ENCODE measurements at places on chromosomes 12 and 14.

- no peak for DNase-seq
These were observed 48.7 kb downstream of the PSMA6 start for GRCh38 chr14:35340616-35341453.

DNA sequence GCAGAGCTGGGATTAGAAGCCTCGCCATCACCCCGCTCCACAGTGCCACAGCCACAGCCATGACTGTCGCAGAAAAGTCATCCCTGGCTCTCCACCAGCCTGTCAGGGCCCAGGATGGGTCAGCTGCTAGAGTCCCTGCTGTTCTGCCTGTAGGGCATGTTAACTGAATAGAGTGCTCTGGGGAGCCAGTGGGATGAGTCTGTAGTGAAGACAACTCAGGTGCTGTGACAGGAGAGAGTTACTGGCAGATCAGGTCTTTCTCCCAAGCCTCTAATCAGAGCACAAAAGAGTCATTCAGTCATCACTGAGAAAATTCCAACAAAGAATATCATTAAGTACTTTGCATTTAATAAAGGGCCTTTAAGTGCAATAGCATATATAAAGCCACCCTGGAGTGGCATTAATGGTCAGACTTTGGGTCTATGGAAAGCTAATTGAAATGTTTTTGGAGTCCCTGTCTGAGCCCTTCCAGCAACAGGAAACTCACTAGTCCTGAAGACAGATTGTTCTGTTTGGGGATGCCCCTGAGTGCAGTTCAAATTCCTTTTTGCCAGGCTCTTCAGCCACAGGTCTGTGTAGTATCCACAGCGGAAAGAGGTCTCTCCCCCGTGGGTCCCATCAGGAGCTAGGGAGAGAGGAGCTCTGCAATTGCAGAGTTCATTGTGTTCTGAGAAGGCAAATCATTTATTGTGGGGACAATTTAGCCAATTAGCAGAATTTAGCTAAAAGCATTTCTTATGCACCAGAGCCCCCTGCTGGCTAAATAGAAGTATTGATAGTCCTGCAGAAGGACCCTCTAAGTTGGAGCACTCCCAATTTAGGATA, 45.2 kb upstream of the C14orf132 start:
- no peak for DNase-seq

GRCh38 chr12:1760566-1761382, 59.6 kb upstream of the LRTM2 start:
- peak; percentile 22 for DNase-seq

DNA sequence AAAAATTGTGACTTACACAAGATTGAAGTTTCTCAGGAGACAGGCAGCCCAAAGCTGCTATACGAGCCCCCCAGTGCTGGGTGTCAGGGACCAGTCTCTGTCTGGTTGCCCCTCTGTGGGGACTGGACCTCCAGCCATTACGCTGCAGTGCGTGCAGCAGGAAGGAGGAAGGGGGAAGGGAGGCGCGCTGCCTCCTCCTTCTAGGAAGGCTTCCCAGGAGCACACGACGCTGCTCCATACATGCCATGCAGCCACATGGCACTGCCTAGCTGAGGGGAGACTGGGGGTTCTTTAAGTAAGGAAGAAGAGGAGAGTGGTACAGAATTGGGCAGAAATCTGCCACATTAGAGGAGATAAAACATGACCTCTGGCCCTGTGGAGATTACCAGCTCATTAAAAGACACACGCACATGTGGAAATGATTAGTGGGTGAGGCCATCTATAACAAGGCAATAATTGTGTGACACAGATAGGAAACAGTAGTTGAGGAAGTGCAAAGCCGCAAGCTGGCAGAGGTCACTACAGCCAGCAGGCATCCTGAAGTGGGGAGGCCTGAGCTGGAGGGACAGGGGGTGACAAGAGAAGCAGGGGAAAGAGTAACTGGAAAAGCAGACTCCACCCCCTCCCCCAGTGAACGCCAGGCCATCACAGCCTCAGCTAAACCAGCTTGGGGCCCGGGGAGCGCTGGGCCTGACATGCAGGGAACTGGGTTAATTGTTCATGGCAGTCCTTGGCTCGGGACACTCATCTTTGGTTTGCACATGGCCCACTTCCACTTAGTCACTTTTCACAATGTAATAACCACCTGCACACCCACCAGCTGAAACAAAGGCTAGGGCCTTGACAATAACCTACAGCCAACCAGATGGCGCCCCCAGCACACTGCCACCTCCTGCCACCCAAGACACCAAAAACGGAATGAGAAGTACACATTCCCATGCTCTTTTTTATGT, 39.6 kb downstream of the CCDC88C start:
- DNase-seq = no peak

- no peak for DNase-seq
These were observed 214.2 kb downstream of the GLT1D1 start for GRCh38 chr12:129067491-129067890.

GRCh38 chr12:16020031-16020430, 108.9 kb downstream of the DERA start:
- no peak for DNase-seq

DNA sequence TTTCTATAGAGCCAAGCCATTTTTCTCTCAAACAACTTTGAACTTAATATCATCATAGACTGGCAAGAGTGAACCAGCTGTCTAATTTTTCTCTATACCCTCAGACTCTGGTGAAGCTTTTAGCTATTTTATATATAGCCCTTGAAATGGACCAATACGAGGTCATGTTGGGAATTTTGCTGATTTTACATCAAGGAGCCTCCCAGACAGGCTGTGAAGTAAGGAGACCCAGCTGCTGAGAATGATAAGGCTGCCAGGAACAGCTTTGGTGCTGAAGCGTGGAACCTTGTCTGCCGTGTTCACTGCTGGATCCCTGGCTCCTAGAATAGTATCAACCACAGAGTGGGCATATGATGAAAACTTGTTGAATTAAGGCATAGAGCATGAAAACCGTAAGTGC, 326.2 kb upstream of the NAV3 start:
- no peak for DNase-seq

GRCh38 chr12:61037792-61038191, 1222.4 kb upstream of the USP15 start:
- DNase-seq = peak; percentile 37

DNA sequence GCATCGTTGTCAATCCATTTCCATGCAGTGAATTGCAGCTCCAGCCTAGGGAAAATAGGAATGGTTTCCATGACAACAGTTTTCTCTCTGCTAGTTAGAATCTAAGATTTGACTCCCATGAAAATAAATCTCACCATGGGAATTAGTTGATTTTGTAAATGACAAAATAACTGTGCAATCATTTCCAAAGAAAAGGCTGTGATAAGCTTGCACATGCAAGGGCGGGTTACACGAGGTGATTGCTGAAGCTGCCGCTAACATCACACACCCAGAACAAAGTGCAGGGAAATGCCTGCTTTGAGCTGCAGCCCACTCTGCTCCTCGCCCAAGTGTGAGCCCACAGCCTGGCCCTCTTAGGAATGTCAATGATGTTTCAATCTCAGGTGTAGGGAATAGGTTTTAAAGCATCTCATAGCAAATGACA, 53.8 kb downstream of the TRIM9 start:
- no peak for DNase-seq

DNA sequence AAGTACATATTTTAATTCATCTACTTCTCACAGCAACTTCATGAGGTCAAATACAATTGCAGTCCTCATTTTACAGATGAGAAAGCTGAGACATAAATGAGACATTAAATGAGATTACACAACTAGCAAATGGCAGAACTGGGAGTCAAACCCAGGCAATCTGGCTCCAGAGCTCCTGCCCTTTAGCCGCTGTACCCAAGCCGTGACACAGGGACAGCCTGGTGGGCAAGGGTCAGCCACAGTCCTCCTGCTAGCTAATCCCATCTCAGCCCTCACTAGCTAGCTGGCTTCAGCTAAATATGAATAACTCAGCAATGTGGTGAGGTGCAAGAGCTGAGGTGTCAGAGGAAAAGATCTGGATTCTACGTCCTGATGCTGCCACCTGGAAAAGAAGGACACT, 54.8 kb downstream of the NINJ2 start:
- no peak for DNase-seq

DNA sequence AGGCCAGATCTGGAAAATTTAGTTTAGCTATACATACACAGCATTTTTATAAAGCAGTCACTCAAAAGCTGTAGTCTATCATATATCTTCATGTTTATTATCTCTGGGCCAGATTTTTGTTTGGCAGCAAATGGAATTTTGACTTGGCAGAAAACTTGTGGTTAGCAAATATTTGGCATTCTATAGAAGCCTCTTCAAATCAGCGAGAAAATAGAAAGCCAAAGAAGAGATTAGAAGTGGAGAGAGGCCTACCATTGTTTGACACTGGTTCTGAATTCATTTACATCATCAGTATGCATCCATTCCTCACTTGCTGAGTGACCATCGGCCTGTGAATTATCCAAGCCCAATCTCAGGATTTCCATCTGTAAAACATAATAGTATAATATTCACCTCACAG, 1077.6 kb downstream of the GALC start:
- DNase-seq = no peak

GRCh38 chr12:93380480-93381121, 2.9 kb downstream of the NUDT4 start:
- no peak for DNase-seq

DNA sequence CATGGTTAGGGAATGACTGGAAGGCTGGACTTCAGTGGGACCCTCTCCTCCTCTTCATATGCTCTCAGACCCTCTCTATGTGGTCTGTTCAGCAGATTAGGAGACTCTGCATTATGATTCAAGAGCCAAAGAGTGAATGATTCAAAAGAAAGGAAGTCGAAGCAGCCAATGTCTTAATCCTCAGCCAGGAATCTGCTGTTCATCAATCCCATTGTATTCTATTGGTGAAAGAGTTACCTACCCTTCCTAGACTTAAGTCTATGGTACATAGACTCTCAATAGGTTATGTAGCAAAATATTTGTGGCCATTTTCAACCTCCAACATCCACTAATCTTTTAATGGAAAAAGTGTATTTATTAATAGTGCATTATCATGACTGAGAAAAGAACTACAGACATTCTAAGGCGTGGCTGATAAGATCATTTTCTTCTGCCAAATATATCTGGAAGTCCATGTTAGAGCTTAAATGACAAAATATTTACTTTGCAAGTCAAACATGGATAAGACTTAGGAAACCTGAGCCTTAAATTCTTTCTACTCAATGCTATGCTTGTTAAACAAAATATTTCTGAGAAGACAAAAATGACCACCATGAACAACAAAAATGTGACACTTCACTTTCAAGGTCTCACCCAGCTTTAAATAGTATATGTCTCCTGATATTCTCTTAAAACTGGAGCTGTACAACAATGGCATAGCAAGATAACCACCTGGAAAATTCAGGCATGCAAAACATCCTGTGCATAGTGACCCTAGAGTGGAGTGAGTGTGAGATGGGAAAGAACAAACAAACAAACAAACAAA, 1100.6 kb downstream of the GALC start:
- DNase-seq = no peak

DNA sequence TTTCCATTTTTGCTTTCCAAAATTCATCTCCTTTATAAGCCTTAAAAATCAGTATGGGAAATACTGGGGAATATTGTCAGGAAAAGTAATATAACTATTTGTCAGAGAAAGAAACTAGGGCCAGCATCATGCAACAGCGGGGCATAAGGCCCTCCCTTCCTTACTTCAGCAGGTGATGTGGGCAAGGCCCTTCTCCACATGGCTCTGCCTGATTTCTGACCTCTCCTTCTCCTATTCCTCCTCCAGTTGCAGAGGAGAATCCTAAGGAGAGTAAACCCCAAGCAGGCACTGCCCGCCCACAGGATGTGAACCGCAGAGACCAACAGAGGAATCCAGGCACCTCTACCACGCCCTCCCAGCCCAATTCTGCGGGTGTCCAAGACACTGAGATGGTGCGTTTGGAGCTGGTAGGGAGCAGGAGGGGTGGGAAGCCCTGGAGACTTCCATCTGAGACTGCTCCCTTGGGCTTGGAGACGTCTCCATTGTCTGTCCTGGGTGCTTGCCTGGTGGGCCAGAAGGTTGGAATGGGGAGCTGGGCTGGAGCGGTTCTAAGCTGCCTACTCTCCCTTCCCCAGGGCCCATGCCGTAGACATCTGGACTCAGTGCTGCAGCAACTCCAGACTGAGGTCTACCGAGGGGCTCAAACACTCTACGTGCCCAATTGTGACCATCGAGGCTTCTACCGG, 2.7 kb upstream of the SOAT2 start:
- DNase-seq = no peak

DNA sequence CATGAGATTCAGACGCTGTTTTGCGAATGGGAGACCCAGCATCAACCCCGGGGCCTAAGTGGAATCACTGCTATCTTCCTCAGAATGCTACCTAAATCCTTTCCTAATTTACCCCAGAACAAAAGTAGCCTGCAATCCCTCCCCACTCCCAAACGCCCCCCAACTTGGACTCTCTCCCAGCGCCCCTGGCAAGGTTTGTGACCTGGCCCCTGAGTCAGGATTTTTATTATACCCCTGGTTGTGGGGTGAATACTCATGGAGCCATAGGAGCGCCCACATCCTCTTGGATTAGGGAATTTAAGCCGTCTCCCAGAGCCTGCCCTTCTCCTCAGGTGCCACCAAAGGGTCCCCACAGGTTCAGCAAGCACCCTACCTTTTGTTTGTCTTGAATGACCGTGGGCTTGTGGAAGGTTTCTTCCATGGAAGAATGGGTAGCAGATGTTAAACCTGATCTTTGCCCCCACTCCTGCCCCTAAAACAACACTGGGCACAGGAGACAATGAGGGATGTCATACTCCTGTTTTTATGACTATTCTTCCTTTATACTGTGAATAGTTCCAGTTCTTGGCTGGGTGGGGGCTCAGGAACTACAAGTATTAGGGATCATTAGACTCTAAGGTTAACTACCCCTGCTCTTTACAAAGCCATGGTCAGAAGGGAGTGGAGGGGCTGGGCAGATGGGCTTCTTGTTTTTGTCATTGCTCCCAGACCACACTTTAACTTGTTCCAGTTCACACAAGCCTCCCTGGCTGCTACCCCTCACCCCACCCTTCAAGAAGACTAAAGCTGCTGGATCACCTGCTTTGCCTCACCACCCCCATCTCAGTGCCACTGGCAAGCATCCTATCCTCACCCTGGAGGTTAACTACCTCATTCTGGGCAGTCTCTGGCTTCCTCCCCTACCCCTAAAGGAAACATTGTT, 630 bp downstream of the MYL6B start:
- no peak for DNase-seq

GRCh38 chr12:53734425-53734824, 7.2 kb upstream of the CALCOCO1 start:
- no peak for DNase-seq

GRCh38 chr14:54691525-54692283, 124.8 kb downstream of the SAMD4A start:
- peak; percentile 73 for DNase-seq

DNA sequence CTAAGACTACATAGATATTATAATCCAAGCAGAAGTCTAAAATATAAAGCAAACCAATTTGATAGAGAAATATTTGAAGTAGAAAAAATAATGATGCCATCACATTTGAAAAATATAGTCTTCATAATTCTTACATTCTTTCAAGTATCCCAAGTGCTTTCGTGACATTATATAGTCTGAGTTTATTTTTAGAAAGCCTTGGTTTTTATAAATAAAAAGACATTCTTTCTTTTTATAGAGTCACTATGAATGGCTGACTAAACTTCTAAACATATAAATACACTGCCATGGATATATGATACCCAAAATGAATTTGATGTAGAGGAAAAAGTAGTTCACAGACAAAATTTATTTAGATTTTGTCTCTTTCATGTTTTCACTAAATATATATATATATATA, 135.1 kb upstream of the PDZRN4 start:
- DNase-seq = no peak
